T-helper 22 cell (primary cell): ENCODE measurements at places on chromosomes 16 and 17.
A peak's percentile ranks its signal among the peaks of the same experiment; 100 is the strongest.

DNA sequence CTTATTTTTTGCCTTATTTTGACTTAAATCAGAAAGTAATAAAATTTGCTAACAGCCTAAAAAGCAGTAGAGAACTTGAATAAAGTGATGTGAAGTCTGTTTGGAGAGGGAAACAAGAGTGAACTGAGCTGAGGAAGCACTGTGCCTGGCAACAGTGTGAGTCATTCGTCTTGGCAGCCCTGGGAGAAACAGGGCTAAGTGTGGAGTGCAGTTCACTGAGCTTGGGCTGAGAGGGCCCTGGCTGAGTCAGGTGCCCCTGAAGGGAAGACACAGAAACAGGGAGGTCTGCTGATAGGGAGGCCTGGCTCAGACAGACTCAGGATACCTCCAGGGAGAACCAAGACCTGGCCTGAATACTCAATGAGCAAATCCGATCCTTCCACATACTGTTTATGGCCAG, 132.1 kb downstream of the HS3ST4 start:
- DNase-seq = no peak

DNA sequence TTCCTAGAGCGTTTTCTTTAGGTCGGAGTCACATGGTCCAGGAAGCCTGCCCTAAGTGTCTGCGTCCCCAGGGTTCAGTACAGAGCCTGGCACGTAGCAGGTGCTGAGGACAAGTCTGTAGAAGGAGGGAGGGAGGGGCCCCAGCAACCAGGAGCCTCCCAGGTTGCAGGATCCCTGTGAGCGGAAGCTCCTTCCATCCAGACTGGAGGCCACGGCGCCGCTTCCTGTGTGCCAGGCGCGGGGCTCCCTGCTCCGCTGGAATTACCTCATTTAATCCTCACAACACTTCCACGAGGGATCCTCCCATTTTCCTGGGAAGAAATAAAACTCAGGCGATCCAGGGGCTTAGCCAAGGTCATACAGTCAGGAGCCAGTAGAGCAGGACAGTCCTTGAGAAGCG, 22.1 kb downstream of the TRARG1 start:
- no peak for DNase-seq

GRCh38 chr17:78045316-78045715, 83.2 kb downstream of the TMC6 start:
- DNase-seq = no peak

- peak; percentile 82 for DNase-seq
Measured at GRCh38 chr16:57023541-57024249, 34.3 kb downstream of the NLRC5 start.

DNA sequence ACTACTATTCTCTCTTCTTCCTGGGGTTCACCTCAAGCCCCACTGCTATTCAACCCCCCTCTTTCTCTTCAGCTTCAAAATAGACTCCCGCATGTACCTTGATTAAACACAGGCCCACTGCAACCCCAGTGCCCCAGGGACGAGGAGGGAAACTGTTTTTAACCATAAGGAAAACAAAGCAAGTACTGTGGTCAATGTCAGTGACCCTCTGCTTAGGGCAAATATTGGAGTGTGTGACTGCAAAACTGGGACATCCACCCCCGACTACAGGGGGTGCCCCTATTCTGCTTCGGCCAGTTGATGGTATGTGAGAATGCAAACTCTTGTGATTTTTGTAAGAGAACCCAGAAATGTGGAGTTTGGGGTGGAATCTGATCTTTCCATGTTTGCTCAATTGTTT, 9.5 kb upstream of the PNPO start:
- DNase-seq = no peak

- DNase-seq = no peak
Measured at GRCh38 chr17:78748048-78748729, 33.9 kb downstream of the CYTH1 start.

GRCh38 chr16:85773044-85773443, 22.1 kb upstream of the C16orf74 start:
- DNase-seq = no peak

DNA sequence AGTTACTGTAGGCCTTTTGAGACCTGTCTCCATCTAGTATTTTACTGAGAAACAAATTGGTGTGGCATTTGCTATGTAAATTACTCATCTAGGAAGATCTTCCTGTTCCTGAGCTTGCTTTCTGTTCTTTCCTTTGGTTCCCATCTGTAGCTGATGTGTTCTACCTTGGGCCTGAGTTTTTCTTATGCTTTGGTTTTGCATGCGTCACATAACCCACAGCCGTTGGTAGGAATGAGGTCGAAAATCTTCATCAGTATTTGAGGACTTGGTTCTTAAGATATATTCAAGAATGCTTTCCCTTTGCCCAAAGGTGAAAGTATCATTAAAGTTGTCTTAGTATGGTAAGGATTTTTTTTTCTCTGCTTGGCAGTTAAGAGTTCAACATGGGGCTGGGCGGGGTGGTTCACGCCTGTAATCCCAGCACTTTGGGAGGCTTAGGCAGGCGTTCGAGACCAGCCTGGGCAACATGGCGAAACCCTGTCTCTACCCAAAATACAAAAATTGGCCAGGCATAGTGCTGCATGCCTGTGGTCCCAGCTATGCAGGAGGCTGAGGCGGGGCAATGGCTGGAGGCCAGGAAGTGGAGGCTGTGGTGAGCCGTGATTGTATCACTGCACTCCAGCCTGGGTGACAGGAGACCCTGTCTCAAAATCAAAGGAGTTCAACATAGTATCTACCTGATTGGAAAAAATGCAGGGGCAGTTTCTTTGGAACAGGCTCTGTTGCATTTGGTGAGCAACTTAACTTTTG, 28.8 kb downstream of the IST1 start:
- DNase-seq = no peak

- DNase-seq = no peak
Measured at GRCh38 chr17:81635973-81636504, 873 bp downstream of the NPLOC4 start.

DNA sequence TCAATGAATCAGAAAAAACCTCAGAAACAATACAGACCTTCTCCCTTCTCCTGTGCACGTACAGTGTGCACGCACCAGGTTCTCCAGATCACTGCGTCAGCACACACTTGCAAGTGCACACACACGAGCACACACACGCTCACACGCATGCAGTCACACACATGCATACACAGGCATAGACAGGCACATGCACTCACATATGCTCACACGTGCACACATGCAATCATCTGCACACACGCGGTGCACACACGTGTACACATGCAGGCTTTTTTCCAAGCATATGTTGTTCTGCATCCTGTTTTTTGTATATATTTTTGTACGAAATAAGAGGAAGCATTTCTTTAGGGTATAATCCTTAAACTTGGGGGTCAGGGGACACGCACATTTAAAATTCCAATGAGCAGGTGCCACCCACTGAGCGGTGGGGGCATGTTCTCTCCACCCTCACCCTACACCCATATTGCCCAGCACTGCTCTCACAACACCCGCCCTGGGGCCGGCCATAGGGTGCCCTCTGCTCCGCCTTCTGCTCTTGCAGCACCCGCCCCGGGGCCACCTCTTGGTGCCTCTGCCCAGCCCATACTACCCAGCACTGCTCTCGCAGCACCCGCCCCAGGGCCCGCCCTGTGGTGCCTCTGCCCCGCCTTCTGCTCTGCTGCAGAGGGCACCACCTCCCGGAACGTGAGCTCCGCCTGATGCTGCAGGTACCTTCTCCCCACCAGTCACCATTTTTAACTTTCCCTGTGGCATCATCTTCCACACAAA, 20.9 kb downstream of the KLHDC4 start:
- DNase-seq = no peak

GRCh38 chr16:85851034-85851785, 47.8 kb upstream of the IRF8 start:
- DNase-seq = no peak

DNA sequence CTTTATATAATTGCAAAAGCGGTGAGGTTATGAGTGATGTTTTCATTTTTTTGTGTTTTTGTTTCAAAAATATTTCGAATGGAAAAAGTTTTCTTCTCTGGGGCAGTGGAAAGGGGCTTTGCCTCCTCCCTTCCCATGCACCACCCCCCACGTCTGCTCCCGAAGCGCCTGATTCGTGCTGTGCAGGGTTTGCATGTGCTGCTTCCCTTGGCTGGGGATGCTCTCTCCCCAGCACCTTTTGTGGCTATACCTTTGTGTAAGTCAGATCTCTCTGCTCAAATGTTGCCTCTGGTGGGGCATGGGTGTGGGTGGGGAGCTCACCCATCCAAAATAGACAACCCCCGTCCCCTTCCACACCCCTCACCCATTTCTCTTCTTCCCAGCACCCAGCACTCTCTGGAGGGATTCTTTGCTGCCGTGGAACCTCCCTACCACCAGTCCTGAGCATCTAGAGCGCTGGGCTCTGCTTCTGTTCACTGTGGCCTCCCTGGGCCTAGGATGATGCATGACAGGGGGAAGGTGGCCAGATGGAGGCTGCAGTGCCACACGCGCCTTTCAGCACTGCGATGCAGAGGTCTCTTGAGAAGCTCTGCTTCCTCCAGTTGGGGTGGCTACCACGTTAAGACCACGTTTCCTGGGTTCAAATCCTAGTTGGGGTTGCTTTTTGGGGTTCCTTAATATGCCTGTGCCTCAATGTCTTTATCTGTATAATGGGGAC, 71.2 kb downstream of the IRF8 start:
- no peak for DNase-seq

DNA sequence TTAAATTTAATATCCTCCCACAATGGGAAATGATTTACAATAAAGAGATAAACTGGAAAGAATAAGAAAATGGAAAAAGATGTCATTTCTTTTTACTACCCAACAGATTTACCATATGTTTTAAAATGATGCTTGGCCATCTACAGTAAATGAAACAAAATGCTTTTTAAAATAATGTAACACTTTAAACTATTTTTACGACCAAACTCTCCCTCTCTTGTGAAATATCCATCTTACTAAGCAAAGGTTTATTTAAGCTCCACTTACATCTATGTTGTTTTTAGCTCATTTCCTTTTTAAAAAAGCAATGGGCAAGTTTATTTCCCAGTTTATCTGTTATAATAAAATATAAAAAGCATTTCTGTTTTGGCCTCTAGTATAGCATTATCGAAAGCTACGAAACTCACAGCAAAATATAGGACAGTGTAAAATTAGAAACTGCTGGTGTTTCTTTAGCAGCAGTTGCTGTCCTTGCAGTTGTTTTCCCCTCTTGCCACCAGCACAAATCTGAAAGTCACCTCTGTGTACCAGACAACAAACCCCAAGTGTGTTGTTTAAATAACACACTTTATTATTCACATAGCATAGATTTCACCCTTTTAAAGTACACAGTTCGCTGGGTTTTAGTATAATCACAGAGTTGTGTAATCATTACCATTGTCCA, 195.1 kb downstream of the CDRT15L2 start:
- no peak for DNase-seq

DNA sequence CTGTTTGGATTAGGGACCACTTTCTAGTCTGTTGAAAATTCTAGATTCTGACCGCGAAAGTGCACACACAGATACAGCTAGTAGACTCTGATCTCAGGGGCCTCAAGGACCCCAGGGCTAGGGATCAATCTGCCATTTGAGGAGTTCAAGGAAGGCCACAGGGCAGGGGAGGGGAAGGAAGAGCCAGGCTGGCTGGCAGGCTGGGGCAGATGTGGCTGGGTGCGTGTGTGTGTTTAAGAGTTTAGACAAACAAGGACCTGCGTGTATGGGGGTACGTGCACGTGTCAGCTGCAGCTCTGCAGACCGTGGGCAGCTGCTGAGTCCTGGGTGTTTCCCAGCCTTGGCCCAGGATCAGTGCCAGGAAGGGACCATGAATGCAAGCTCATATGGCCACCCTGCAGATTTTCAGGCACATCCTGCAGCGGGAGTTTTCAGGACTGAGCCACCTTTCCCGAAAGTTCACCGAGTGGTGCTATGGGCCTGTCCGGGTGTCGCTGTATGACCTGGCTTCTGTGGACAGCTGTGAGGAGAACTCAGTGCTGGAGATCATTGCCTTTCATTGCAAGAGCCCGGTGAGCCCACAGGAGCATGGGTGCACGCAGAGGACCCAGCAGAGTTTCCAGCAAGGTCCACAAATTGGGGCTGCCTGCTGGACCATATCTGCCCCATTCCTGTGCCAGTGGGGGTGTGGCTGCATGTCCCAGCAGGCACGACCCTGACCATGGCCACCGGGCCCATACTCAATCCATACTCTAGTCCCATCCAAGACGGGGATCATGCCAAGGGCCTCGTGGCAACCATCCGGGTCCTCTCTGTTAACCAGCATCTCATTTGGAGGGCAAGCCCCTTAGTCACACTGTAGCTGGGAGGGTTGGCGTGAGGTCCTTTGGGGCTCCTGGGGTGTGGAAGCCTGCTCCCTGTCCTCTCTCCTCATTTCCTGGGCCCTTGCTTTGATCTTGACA, 10.6 kb downstream of the TRPV2 start:
- DNase-seq = no peak

- DNase-seq = no peak
Measured at GRCh38 chr16:11391576-11391975, 46.3 kb downstream of the RMI2 start.

- no peak for DNase-seq
Measured at GRCh38 chr17:16593356-16594102, 24.5 kb upstream of the ZNF287 start.

DNA sequence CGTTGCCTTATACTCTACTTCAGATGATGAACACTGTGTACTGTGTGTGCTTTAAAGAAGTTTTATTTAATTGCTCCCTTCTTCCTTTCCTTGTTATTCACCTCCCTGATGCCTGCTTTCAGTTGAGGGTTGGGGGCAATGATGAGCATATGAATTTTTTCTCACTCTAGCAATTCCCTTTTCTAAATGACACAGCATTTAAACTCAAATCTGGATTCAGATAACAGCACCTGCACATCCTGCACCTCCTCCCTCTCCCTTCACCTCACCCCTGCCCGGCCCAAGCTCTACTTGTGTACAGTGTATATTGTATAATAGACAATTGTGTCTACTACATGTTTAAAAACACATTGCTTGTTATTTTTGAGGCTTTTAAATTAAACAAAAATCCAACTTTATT, 13.0 kb upstream of the PNPO start:
- no peak for DNase-seq

- DNase-seq = no peak
Measured at GRCh38 chr17:16934836-16935235, 37.1 kb downstream of the TNFRSF13B start.

GRCh38 chr16:1221628-1222552, 3.2 kb downstream of the TPSG1 start:
- DNase-seq = no peak

GRCh38 chr17:53227514-53227913, 595.2 kb upstream of the KIF2B start:
- no peak for DNase-seq

DNA sequence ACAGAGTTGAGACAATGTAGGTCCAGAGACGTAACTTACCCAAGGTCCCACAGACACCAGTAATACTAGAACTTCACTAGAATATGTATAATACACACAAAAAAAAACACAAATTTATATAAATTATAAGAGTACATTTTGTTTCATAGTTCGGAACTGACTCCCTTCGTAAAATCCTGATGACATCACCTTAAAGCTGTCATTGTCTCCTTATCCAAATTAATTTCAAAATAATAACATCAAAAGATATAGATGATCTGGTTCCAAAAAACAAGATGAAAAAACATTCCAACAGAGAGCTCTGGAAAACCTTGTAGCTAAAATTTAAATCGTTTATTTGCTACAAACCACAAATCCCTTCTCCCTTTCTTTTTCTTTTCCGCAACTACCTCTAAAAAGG, 10.0 kb downstream of the FBXL20 start:
- no peak for DNase-seq
